ENCODE measurements at places on chromosomes 3 and 15. TPM values are rescaled to one million over a fixed set of nuclear protein-coding genes. Genes with fewer than 3 reads are reported as not detected.

Gene GOLGA6B
- total RNA-seq: not detected

Gene GHSR
- not detected for total RNA-seq

DNA sequence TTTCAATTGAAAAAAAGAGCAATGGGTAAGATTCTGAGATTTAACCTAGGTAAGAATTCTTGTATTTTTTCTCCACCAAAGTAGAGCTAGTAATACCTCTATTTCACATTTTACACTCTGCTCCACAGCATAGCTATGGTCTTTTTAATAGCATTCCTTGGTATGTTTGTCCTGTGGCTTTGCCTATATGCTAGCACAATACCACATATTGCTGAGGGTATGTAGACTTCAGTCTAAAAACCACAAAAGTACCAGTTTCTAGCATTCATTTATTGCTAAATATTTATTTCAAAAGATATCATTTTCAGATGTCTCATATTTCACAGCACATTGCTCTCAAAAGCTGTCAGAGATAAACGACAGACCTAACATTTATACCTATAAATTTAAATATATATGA is 18.2 kb upstream of the EOGT start:
- no peak overlapping the region for H3K27ac ChIP-seq
- H3K4me3 ChIP-seq: no peak overlapping the region
- H3K4me1 ChIP-seq: no peaks in the 10 kb centered on the region
- DNase-seq: no peak
- no peaks in the 10 kb centered on the region for H3K36me3 ChIP-seq

- H3K27me3 ChIP-seq: no peaks in the 10 kb centered on the region
- H3K4me3 ChIP-seq: no peak overlapping the region
- no peak overlapping the region for H3K27ac ChIP-seq
- no peak for DNase-seq
- no peaks in the 10 kb centered on the region for H3K36me3 ChIP-seq
Measured at GRCh38 chr3:174955513-174956016, 96.4 kb downstream of the NAALADL2 start.

- H3K27me3 ChIP-seq: no peaks in the 10 kb centered on the region
- DNase-seq: no peak
- H3K4me1 ChIP-seq: no peaks in the 10 kb centered on the region
- no peak overlapping the region for H3K4me3 ChIP-seq
- no peak overlapping the region for H3K27ac ChIP-seq
Measured at GRCh38 chr3:13825311-13825579, 54.6 kb downstream of the WNT7A start.

DNA sequence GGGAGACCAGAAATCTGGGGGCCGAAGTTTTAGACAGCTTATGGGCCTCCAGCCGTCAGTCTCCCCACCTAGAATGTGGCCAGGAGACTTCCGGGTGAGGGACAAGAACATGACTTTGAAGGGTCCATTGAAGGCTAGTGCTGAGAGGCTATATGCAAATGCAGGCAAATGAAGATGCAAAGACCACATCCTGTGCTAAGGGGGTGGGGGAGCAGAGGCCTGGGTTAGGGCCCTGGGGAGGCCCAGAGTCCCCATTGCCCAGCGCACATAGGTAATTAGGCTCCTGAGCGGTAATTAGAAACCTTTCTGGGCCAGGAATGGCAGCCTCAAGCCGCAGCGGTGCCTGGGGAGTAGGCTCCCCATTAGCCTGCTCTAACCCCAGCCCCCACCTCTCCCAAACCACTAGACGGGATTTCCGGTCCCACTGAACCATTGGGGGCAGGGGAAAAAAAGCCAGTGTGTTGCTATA is 6.8 kb downstream of the CSK start:
- DNase-seq: no peak
- H3K27me3 ChIP-seq: no peaks in the 10 kb centered on the region
- H3K4me3 ChIP-seq: no peak overlapping the region
- H3K36me3 ChIP-seq: no peaks in the 10 kb centered on the region
- H3K4me1 ChIP-seq: peaks cover 100% of the 10 kb centered on the region
- H3K27ac ChIP-seq: peak overlapping the region; percentile 76

Gene FBN1
- total RNA-seq: 102 TPM

Gene APOD
- 549 TPM for total RNA-seq

Gene IGDCC3
- 0.49 TPM for total RNA-seq

DNA sequence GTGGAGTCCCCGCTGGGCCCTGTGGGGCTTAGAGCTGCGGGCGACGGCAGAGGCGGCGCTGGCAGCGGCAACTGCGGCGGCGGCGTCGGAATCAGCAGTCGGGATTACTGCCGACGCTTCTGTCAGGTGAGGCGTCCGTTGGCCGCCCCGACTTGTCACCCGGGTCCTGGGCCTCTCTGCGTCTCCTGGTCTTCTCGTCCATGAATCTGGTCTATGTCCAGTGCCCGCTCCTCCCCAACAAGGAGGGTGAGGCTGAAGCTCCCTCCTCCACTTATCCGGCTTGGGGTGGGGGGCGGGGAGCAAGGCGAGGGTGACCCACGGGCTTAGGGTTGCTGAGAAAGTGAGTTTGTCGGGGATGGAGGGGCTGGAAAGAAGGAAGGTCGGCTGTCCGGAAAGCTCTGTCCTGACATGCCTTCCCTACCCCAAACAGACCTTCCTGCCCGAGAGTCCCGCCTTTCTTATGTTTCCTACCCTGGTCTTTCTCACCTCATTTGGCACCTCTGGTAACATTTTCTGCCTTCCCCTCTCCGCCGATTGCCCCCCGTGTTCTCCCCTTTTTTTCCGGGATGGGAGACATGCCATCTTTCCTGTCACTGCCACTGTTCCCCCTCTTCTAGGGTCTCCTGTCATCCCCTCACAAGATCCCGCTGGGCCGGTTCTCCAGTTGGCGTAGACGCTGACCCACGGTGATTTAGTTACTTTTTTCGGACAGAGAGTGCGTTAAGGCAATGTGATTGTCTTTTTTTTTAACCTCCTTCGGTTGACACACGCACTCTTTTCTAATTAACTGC is 520 bp downstream of the ZNF654 start:
- peak overlapping the region; percentile 99 for H3K27ac ChIP-seq
- H3K27me3 ChIP-seq: no peaks in the 10 kb centered on the region
- DNase-seq: peak; percentile 90
- peak overlapping the region; percentile 97 for H3K4me3 ChIP-seq
- no peaks in the 10 kb centered on the region for H3K36me3 ChIP-seq

GRCh38 chr15:57152666-57153539 is 223.4 kb upstream of the CGNL1 start:
- peaks cover 34% of the 10 kb centered on the region for H3K4me1 ChIP-seq
- H3K36me3 ChIP-seq: no peaks in the 10 kb centered on the region
- no peak for DNase-seq
- no peaks in the 10 kb centered on the region for H3K27me3 ChIP-seq
- no peak overlapping the region for H3K27ac ChIP-seq
- H3K4me3 ChIP-seq: no peak overlapping the region

Data from vagina (tissue), 2 donors.